ENCODE measurements at places on chromosomes 11 and 22.

DNA sequence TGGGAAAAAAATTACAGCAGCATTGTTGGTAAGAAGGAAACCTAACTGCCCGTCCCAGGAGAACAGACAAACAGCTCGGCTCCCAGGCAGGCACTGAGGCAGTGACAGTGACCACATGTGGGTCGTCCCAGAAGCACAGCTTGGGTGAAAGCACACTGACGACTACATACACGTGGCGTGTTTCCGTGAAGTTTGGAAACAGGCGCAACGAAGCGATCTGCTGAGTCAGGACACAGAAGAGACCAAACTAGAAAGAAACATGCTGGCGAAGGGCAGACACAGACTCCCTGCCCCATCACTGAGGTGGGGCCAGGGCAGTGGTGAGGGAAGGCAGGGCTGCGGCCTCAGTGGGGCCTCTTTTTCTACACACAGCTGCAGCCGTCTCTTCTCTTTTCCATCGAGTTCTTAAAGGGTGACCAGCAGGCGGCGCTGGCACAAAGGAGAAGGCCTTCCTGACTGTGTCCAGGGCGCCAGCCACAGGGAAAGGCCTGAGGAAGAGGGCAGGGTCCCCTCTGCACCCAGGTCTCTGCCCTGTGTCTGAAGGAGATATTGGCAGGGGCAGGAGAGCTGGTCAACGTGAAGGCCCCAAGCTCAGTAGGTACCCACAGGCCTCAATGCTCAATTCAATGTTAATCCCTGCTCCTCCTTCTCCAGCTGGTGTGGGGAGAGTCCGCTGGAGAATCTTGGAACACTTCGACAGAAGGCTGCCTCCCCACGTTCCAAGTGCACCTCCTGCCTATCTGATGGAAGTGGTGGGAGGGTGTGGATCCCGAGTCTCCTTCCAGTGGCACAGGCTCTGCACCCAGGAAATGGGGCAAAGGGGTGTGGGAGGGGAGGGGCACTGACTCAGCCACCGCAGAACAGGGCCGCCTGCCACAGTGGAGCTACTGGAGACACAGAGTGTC lies 19.9 kb downstream of the CARS1 start:
- peak; percentile 66 for DNase-seq

DNA sequence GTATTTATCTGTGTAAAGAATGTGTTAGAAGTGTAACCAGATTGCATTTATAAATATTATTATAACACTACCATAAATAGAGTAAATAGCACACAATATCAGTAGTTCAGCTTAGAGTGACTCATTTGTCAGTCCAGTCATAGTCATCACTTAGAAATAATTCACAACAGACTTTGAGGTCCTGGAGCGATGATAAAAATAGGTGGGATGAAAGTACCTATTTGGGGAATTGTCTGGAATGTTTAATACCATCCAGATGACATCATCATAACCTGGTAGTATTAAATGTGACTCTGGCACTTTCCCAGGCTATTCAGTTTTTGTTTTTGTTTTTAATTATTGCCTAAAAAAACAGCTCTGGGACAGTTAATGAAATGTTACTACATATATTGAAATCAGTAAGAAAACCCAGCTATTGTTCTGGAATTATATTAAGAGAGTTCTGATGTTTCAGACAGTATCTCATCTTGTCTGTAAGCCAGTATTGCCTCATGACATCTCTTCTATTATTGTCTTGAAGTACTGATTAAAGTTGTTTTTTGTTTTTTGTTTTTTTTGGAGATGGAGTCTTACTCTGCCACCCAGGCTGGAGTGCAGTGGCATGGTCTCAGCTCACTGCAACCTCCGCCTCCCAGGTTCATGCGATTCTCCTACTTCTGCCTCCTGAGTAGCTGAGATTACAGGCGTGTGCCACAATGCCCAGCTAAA lies 74.8 kb downstream of the SIK2 start:
- DNase-seq = no peak

- DNase-seq = peak; percentile 100
Observed at GRCh38 chr11:78290293-78291176, 101.8 kb downstream of the USP35 start.

GRCh38 chr11:61554172-61554988 lies 26.5 kb downstream of the SYT7 start:
- DNase-seq = no peak

DNA sequence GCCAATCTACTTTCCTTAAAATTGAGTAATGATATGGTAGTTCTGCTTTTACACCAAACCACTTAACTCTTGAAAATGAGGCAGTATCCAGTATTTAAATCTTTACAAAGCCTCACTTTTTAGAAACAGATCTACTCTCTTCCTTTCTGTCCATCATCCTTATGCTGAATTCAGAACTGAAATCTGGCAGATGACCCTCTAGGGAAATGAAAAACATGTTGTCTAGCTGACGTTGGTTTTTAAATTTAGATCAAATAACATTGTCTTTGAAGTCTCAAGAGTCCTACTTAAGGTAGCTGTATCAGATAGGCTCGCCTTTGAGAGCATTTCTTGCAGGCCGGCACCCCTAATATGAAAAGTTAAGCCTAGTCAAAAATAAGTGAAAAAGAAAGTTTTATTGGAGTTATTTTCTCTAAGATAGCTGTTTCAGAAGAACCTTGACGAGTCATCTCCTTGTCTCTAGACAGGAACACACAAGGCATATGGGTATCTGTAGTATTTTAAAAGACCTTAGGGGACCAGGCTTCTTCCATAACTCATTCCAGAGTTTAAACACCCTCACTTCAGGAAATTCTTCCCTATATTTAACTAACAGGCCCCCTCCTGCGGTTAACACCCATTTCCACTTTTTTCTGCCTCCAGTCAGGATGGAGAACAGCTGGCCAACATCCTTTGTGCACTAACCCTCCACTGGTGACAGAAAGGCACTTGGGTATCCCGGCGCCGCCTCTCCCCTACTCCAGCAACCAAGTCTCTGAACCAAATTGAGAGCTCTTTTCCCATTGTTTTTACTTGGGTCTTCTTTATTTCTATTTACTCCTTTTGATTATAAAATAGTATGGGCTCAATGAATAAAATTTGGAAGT lies 81.2 kb downstream of the WNT11 start:
- DNase-seq = peak; percentile 84

Measured in MV-4-11 (cell line).